Heart right ventricle (tissue), 16 donors: ENCODE measurements at places on chromosomes 5 and 9. TPM values are rescaled to one million over a fixed set of nuclear protein-coding genes. Genes with fewer than 3 reads are reported as not detected.

Gene FUT7
- total RNA-seq = not detected

Gene TMEM232
- total RNA-seq = 4.3 TPM

Gene PCDHB16
- 2.5 TPM for total RNA-seq

Gene SLC46A2
- total RNA-seq = not detected

Gene PCDHAC2
- 0.12 TPM for total RNA-seq

Gene OTP
- not detected for total RNA-seq

Gene FOXI1
- not detected for total RNA-seq

Gene SOX30
- 0.21 TPM for total RNA-seq

Gene NTNG2
- 7.6 TPM for total RNA-seq

Gene TAF11L10
- not detected for total RNA-seq

Gene ELOVL7
- total RNA-seq = 0.71 TPM

Gene PITX1
- total RNA-seq = 0.24 TPM

Gene FGD3
- 0.40 TPM for total RNA-seq

Gene RGMB
- 13.8 TPM for total RNA-seq

Gene SMARCA2
- total RNA-seq = 121 TPM

Gene ARL14EPL
- total RNA-seq = not detected

Gene SLC6A18
- not detected for total RNA-seq

Gene KCNIP1
- total RNA-seq = 0.33 TPM

Gene NUTM2F
- not detected for total RNA-seq

Gene RASGRF2
- 4.7 TPM for total RNA-seq

Gene PCA3
- total RNA-seq = not detected

Gene GABRA6
- total RNA-seq = not detected

Gene CCDC183
- total RNA-seq = 0.82 TPM

Gene PDCD1LG2
- 0.91 TPM for total RNA-seq

Gene SLC2A8
- 12.0 TPM for total RNA-seq

Gene TMEM252
- 0.51 TPM for total RNA-seq

Gene NIPAL4
- total RNA-seq = not detected

Gene PCDHGA4
- 16.0 TPM for total RNA-seq

Gene TMEM215
- not detected for total RNA-seq

Gene BSPRY
- total RNA-seq = 1.0 TPM

Gene SPATA31C1
- total RNA-seq = not detected

Gene OR1J2
- total RNA-seq = not detected

Gene COL23A1
- 15.6 TPM for total RNA-seq

Gene CDH12
- total RNA-seq = not detected

Gene ZNF346
- 7.2 TPM for total RNA-seq

Gene HRCT1
- total RNA-seq = 4.0 TPM
